ENCODE measurements at places on chromosomes 12 and 14.
A peak's percentile ranks its signal among the peaks of the same experiment; 100 is the strongest.

GRCh38 chr14:104800015-104800770 lies 708 bp upstream of the ZBTB42 start:
- DNase-seq = peak; percentile 84

DNA sequence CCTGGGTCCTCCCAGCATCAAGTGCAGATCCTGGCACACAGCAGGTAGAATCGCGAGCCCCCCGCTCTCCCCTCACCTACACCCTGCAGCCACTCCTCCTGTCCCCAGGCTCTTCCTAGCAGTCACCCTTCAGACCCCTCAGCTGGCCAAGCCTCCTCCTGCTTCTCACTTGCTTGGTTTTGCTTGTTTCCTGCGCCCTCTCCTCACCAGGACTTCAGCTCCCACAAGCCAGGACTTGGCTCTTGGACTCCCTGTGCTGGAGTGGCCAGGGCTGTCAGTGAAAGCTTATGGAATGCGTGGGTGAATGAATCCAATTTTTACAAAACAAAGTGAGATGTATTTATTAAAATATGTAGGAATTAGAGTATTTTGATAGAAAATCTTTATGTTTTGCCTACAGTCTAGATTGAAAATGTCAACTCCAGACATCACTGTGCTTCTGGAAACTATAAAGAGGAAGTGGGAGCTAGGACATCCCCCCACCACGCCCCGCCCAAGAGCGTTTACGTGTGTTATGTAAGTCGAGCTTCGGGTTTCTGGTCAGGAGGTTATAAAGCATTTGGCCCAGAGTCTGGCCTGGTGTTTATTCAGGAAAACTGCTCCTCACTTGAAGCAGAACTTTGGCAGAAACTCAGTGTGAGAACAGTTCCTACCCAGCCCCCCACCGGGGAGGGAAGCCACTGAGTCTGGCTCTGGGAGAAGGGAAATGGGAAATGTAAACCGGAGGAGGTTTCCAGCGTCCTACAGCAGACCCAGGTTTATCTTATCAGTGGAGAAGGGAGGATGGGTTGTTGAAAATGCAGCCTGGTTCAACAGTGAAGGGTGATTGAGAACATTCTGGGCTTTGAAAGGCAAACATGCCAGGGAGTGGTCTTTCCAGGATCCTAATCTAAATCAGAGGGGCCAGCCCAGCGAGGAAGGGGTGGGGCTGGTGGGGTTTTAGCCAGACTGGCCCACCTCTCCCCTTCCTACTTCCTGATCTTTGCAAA lies 8.8 kb downstream of the ALDH2 start:
- DNase-seq = no peak

GRCh38 chr12:9319842-9320173 lies 111.6 kb upstream of the PZP start:
- DNase-seq = no peak

- no peak for DNase-seq
Observed at GRCh38 chr14:55662752-55663151, 82.7 kb downstream of the KTN1 start.

DNA sequence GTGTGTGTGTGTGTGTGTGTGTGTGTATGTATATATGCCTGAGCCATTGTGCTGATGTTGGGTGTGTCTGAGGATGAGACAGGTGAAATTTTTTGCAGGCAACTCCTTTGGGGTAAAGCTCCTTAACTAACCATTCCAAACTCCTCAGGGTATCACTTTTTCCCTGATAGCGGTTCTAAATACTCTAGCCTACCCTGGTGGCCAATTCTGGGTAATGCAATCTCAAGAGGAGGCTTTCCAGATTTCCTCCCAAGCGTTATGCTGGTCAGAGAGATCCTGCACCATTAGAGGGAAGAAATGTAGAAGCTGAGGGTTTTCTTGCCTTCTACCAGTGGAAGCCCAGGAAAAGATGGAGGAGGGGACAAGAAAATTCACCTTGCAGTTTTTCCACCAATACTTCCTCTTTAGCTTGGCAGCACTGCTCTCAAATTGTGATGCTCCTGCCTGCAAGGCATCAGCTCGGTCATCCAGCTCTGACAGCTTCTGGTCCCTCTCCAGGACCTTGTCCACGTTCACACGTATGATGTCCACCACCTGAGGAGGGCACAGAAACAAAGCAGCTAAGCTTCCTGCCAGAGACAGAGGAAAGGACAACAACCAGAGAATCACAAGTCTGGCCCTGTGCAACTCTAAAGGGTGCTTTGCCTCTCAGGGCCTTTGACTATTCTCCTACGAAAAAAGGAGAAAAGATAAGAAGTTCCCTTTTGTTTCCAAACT lies 4.9 kb downstream of the VAMP1 start:
- no peak for DNase-seq

GRCh38 chr14:105937253-105938054 lies 411.1 kb downstream of the TMEM121 start:
- no peak for DNase-seq

All from stimulated activated CD4-positive, alpha-beta T cell treated with anti-CD3 and anti-CD28 coated beads, Interleukin-4, amount 100 ng/mL, for 1 hour (primary cell).